Activated CD4-positive, CD25-positive, alpha-beta regulatory T cell (primary cell): ENCODE measurements at places on chromosomes 7 and 10.
A peak's percentile ranks its signal among the peaks of the same experiment; 100 is the strongest.

GRCh38 chr10:45179691-45180090, 135.7 kb downstream of the OR13A1 start:
- no peak for DNase-seq

DNA sequence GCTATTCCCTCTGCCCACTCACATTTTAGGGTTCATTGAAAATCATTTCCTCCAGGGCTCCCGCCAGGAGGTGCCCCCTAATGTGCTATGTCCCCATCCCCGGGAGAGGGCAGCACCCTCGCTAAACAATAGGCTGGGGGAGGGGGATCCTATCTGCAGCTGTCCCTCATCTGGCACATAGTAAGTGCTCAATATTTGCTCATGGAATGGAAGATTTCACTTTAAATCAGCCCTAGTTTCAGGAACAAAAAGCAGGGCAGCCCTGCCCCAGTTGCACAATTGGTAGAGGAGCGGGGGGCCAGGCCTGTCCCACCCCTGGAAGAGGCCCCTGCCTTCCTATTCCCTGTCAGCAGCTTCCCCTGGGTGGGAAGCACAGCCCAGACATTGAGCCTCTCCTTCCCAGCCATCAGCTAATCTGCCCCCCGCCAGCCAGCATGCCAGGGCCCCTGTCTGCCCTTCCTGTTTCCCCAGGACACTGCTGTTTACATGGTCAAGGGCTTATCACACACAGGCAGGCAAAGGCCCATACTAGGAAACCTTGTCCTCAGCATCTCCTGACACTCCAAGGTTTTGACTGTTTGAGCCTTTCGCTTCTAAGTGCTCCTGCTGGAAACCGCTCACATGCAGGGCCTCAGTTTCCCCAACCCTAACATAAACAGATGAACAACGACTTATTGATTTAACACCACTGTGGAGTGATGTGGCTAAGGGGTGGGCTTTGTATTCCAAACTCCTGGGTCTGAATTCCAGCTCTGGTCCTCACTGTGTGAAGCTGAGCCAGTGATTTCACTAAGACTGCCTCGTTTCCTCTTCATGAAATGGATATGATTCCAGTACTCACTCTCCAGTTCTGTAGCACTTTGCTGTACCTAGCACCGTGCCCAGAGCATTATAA, 130.7 kb upstream of the ZMIZ1 start:
- DNase-seq = no peak

GRCh38 chr10:12271210-12271540, 75.2 kb downstream of the CDC123 start:
- DNase-seq = no peak

- DNase-seq = no peak
These were observed 382.3 kb upstream of the MTPN start for GRCh38 chr7:136359333-136359903.

GRCh38 chr7:23396222-23397015, 73.9 kb downstream of the IGF2BP3 start:
- no peak for DNase-seq

GRCh38 chr7:148697256-148698006, 1.3 kb upstream of the CUL1 start:
- peak; percentile 26 for DNase-seq

GRCh38 chr7:139328375-139328774, 12.8 kb upstream of the FMC1 start:
- no peak for DNase-seq

- DNase-seq = no peak
These were observed 57.9 kb upstream of the FEZF1 start for GRCh38 chr7:122362473-122362872.

- DNase-seq = no peak
These were observed 375.5 kb upstream of the CELF2 start for GRCh38 chr10:10642189-10642588.

GRCh38 chr10:16690417-16690816, 126.8 kb downstream of the RSU1 start:
- no peak for DNase-seq

DNA sequence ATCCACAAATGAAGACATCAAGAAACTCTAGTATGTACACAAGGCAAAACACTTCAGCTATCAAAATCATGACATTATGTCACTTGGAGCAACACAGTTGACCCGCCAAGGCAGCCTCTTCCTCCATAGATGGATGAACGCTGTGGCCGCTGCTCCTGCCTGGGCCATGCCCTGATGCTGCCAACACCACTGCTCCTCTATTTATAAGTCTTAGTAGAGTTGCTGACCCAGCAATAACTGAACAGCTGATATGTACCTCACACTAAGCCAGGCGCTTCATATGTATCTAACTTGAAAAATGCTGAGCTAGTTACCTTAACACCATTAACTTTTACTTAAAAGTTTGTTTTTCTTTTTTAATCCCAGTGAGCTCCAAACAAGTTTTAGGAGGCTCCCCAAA, 131.9 kb downstream of the LYZL1 start:
- DNase-seq = no peak

- no peak for DNase-seq
These were observed 209.4 kb upstream of the KLF14 start for GRCh38 chr7:130943336-130943901.

- no peak for DNase-seq
These were observed 9.3 kb upstream of the NRBF2 start for GRCh38 chr10:63123727-63124362.

DNA sequence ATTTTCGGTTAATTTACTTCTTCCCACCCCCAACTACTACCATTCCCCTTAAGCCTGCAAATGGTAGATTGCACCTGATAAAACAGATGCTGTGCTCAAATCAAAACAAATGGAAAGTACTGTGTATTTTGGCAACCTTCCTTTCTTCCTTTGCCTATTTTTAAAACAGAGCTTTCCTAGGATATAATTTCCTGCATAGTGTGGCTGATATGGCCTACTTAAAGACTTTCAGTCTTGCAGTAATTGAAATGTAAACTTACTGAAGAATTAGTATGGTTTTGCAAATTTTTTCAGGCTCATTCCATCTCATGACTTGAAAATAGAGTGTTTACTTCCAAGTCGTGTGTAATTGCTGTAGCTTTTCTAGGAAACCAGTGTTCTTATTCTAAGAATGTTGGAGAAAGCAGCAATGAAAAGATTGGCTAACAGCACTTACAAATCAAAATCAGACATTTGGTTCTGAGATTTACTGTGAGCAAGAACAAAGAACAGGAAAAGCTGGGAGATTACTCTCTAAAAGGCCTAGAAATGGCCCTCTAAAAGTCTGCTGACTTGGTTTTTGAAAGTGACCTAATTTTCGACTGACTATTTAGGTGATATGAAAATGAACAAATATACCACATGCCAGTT, 52.0 kb downstream of the REEP3 start:
- DNase-seq = no peak

- DNase-seq = no peak
These were observed 57.9 kb downstream of the MTPN start for GRCh38 chr7:135919071-135919841.

- DNase-seq = no peak
These were observed 92.1 kb upstream of the FAM133B start for GRCh38 chr7:92682330-92682729.

DNA sequence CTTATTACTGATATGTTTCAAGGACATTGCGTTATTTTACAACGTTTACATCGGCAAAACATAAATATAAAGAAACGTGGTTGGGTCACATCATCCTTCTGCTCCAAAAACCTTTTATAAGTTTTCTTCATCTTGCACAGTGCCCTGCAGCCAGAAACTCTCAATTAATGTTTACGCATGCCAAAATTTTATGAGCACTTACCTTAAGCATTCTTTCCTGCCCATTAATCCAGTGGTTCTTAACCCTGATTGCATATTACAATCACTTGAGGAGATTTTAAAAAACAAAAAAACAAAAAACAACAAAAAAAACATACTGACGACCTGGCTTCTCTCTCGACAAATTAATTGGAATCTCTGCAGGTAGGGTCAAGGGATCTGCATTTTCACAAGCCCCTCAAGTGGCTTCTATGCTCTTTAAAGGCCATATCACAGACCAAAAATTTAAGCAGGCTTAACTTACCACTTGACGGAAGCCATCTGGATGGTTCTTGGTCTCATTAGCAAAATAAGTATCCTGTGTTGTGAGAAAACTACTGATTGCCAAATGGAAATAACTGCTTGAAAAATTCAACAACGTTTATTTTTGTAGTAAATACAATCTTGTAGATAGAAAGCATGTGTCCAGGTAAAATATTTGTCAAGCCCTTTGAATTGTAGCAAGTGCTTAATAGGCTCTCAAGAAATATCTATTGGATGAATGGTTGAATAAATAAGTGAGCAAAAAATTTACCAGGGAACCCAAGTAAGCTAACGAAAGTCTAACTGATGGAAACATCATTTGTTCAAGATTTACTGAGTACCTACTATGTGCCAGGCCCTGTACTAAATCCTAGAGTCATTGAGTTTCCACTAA, 30.9 kb upstream of the SLC16A12 start:
- DNase-seq = no peak

- DNase-seq = no peak
These were observed 9.2 kb upstream of the MYO1G start for GRCh38 chr7:44987996-44988395.

GRCh38 chr7:158815083-158815799, 14.1 kb downstream of the ESYT2 start:
- no peak for DNase-seq

DNA sequence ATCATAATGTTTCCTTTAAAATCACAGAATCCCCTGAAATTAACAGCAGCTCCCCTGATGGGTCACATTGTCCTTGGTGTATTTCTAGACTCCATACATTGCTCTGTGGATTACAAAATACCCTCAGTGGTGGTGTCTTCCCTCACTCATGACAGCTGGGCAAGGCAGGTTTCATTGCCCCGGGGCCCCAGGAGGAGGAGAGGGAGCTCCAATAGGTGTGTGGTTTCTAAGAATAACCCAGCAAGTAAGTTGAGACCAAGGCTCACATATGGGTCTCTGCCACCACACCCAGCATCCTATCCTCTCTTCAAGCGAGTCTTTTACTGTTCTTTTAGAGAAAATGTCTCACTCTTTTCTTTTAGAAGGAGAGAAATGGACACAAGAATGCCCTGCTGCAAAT, 63.6 kb downstream of the PKD1L1 start:
- no peak for DNase-seq

- DNase-seq = no peak
These were observed 129.8 kb downstream of the PRKG1 start for GRCh38 chr10:51204066-51204465.

GRCh38 chr10:43876976-43877375, 228.3 kb upstream of the ZNF32 start:
- no peak for DNase-seq

DNA sequence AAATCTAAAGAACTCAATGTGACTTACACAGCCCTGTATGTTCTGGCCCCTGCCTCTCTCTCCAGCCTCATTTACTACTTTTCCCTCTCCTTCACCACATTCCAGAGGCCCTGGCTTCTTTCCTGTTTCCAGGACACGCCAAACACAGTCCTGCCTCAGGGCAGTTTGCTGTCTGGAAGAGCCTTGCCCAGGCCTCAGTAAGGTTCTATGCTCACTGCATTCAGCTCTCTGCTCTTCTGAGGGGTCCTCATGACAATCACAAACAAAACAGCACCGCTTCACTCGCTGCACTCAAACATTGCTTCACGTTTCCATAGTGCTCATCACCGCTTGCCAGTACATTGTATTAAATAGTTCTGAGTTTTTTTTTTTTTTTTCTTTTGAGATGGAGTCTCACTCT, 35.1 kb upstream of the GARS1 start:
- no peak for DNase-seq

- no peak for DNase-seq
These were observed 404.2 kb upstream of the RNF32 start for GRCh38 chr7:156236181-156236889.

DNA sequence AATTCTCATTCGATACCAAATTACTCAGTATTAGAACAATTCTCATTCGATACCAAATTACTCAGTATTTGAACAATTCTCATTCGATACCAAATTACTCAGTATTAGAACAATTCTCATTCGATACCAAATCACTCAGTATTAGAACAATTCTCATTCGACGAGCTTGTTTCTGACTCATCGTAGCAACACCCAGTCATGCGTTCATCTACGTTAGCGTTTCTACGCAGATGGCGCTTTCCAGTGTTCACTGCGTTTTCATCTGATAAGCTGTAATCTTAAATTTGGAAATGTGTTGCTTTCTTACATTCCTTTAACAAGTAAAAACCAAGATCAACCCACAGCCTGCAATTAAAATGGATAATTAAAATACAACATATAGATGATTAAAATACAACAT, 276.3 kb downstream of the ZMYND11 start:
- DNase-seq = no peak
